ENCODE measurements at places on chromosomes 2 and 18. TPM values are rescaled to one million over a fixed set of nuclear protein-coding genes. Genes with fewer than 3 reads are reported as not detected.
A peak's percentile ranks its signal among the peaks of the same experiment; 100 is the strongest.

The CWC22 gene
- 33.9 TPM for polyA plus RNA-seq

The ABCB11 gene
- 0.07 TPM for polyA plus RNA-seq

DNA sequence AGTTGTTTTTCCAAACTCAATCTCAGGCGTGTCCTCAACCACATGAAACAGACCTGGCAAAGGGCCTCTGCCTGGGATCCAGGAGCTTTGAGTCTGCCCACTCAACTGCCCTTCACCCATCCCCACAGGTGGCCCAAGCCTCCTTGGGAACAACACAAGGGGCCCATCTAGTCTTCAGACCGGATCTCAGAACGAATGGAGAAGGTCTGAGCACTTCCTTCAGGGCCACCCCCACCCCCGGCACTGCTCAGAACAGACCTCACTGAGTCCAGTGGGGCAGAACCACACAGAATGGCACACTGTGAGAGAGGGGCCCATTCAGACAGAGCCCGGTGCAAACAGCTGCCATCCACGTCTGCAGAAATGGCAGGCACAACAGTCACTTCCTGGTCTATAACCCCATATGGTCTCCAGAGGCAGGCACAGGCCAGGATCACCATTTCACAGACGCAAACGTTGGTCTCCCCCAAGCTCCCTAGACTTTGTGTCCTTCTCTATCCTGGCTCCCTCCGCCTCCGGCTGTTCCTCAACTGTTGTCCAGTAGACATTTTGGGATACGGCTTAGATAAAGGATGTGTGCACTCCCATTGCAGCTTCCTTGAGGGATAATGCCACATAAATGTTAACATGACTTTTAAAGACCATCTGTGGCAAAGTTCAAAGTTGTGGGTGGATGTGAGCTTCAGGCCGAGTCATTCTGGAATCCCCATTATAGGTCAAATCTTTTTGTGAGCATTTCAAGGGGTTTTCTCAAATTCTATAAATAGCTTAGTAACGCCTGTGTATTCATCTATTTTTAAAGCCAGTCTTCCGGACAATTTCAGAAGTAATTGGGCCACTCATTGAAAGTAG lies 149.7 kb downstream of the SMAD7 start:
- no peak for DNase-seq

The IL1F10 gene
- polyA plus RNA-seq = not detected

DNA sequence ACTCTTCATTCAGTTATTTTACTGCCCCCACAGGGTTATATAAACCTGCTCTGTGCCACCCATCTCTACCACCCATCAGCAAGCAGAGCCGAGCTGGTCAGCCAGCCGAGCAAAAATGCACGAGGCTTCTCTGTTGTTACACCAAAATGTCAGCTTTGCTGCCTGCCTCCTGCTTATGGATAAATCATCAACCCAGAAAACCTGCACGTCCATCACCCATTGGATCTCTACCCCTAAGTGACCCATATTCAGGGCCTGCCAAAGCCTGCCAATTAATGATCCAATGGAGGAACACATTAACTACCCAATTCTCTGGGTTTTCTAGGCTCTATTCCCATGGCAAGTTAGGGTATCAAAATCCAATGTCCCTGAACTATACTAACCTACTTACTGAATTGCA lies 365.5 kb upstream of the ACVR2A start:
- no peak for DNase-seq

- DNase-seq = no peak
Measured at GRCh38 chr2:127398239-127398590, 10.4 kb upstream of the MAP3K2 start.

The ARHGAP28 gene
- polyA plus RNA-seq = 62.0 TPM

- no peak for DNase-seq
Measured at GRCh38 chr2:74148457-74149246, 940 bp upstream of the BOLA3 start.

- DNase-seq = no peak
Measured at GRCh38 chr2:209696836-209697711, 74.6 kb upstream of the UNC80 start.

The CDH19 gene
- polyA plus RNA-seq = 0.39 TPM

The G6PC2 gene
- polyA plus RNA-seq = not detected

The TRIP12 gene
- polyA plus RNA-seq = 181 TPM

DNA sequence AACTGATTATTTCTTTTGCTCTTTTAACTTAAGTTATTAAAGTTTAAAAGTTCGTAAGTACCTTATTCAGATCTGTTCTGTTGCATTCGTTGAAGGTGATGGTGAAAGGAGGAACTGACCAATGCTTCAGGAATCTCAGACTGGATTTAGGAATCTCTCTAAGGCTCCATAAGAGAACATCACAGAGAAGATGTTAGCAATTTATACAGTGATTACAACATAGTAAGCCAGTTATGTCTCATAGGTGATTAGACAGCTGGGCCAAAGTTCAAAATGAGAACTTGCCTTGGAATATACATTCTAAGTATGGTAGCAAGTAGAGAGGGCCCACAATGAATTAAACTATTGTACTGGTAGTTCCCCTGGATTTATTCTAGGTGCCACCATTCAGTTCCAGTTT lies 3.2 kb downstream of the MARS2 start:
- no peak for DNase-seq

The DSG4 gene
- polyA plus RNA-seq = not detected

GRCh38 chr2:167814881-167815718 lies 432.3 kb downstream of the STK39 start:
- no peak for DNase-seq

The DPP4 gene
- polyA plus RNA-seq = 130 TPM

The SIX3 gene
- not detected for polyA plus RNA-seq

The RPL37A gene
- polyA plus RNA-seq = 2,178 TPM

- no peak for DNase-seq
Measured at GRCh38 chr18:26056291-26056690, 34.1 kb downstream of the SS18 start.

- DNase-seq = no peak
Measured at GRCh38 chr2:9273486-9274130, 67.0 kb downstream of the ASAP2 start.

DNA sequence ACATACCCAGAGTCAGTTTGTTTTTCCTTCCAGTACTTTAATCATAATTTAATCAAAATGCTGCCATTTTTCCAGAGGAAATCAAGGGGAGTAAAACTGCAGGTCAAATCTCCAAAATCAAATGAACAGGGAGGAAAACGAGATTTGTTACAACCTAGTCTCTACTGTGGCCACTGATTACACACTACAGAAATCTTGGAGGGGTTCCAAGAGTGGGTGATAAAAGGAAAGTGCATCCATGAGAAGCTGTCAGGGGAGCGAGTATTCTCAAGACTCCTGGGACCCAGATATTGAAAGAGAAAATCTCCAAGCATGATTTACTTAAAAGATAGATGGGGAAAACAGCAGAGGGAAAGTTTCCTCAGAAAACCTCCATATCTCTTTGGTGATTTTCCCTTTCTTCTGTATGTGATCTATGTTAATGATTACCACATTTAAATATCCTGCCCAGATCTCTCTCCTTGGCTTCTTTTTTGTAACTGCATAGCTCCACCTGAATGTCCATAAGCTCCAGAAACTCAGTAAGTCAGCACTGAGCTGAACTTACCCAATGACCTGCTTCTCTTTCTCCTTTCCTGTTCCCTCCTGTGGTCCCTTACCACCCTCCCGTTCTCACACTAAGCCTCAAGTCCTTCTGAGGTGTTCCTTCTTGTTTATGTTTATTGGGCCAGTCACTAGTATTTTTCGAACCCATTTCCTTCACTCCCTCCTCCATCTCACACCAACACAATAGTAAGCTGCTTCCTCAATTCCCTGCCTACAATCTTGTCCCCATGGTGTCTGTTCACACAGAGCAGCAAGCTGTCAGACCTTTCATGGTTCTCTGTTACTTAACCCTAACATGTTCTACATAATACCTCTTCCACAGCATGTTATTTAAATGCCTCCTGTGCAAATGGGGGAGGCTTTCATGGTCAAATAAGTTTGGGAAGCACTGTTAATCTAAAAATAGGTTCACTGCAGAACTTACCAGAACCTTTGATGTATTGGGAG lies 73.9 kb upstream of the TWSG1 start:
- DNase-seq = no peak

The VWA3B gene
- 0.37 TPM for polyA plus RNA-seq

DNA sequence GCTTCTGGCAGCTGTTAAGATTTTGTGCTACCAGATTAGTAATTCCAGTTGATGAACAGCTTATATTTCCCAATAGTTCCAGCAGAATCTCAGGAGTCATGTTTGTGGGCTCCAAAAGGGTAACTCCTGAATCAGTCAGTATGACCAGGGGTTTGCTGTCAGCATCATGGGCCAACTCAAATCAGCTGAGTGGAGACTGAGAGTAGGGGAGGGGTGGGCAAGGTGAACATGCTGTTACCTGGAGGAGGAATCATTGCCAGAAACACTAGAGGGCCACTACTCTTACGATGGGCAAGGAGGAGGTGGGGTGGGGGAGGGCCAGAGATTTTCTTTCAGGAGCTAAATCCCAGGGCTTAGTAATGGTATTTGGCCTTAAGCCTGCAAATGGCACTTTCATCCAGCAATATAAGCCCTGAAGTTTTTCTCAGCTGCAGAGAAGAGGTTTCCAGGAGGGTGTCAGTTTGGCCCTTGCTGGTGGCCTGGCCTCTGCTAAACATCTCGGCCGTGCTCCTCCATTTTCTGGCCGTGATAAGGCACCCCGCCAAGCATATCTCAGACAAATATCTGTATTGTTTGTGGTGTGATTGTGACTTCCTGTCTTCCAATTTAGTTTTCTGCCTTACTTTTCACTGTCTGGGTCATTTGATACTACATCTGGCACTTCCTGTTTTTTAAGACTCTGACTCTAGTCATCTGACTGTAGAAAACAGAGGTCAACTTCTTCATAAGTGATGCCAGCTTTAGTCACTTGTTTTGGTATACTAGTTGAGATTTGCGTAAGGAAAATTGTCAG lies 120.5 kb upstream of the CXCR4 start:
- no peak for DNase-seq

GRCh38 chr2:59900728-59901452 lies 652.6 kb downstream of the BCL11A start:
- no peak for DNase-seq

The VAMP5 gene
- 37.1 TPM for polyA plus RNA-seq

The SP3 gene
- 127 TPM for polyA plus RNA-seq

The GREB1L gene
- 2.9 TPM for polyA plus RNA-seq

The DYSF gene
- 18.1 TPM for polyA plus RNA-seq

DNA sequence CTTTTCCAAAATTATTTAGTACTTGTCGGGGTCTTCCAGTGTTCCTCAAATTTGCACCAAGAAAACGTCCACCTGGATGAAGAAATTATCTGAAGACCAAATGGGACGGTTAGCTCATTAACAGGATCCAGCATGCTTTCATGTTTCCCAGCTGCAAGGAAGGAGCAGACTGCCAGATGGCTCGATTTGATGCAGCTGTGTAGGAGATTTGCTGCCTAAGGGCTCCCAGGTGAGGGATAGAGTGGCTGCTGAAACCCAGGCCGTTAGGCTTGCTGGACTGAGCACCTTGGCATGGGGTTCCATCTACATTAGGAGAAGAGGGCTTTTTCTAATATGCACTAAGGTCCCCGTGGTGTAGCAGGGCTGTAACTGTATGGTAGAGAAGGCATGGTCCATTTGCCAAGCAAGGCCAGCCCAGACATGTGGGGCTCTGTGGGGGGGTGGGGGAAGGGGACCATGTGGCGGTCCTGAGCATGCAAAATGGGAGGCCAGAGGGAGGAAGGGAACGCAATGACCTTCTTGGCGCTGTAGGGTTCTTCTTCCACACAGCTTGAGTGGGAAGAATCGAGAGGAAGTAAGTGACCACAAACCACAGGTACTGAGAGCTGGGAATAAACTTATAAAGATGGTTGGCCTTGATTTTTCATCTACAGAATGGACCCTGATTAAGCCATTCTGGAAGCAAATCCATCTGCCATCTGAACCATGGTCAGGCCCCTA lies 144.0 kb downstream of the TMEM163 start:
- DNase-seq = no peak

The EHD3 gene
- 30.2 TPM for polyA plus RNA-seq

The CABYR gene
- polyA plus RNA-seq = 5.8 TPM

- DNase-seq = peak; percentile 84
Measured at GRCh38 chr2:217650716-217651360, 352.0 kb downstream of the TNS1 start.

The HRH4 gene
- 0.22 TPM for polyA plus RNA-seq

The C2orf66 gene
- 1.2 TPM for polyA plus RNA-seq

GRCh38 chr18:8423051-8423557 lies 186.1 kb upstream of the RAB12 start:
- no peak for DNase-seq

The NABP1 gene
- polyA plus RNA-seq = 25.6 TPM

- no peak for DNase-seq
Measured at GRCh38 chr2:66437109-66437690, 2.3 kb downstream of the MEIS1 start.

DNA sequence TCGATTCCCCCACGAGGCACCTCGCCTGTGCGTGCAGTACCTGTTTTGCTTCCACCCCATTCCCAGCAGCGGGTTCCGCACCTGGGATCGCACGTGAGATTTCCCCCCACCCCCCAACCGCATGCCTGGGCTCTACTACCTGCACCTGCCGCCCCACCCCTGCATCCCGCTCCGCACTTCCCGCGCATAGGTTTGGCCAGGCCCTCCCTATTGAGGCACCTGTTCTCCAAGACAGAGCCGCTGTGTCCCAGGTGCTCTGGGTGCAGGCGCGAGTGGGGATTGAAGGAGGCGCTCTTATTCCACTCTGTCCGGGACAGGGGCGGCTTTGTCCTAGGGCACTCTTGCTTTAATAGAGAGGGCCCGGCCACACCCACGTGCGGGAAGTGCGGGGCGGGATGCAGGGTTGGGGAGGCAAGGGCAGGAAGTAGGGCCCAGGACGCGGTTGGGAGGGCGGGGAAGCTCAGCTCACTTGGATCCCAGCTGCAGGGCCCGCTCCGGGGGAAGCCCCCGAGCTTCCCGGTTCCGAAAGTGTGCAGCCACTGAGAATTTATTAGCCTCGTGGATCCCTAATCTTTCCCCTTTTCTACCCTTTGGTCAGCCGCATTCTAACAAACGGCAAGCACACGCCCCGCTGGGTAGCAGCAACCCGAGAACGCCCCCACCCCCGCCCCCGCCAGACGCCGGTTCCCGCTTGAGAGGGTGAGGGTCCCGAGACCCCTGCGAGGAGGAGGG lies 670 bp upstream of the MOCOS start:
- peak; percentile 6 for DNase-seq

- DNase-seq = no peak
Measured at GRCh38 chr2:56185582-56186046, 1.8 kb downstream of the CCDC85A start.

- no peak for DNase-seq
Measured at GRCh38 chr2:99156891-99157290, 2.1 kb downstream of the LIPT1 start.

DNA sequence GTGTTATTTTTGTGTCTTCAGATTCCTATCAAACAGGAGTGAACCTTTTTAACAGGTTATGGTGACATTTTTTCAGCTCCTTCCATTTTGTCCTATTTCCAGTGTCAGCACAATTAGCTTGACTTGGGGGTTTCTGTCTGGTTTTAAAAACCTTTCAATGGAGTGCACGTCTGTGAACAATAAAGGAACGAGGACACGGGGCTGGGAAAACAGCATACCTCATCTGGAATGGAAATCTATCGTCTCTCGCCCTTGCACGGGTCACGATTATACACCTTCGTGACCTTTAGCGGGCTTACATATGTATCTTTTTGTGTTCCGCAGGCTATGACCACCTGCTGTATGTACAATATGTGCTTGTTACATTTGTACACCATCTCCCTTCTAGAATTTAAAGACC lies 2.3 kb upstream of the ZNF532 start:
- DNase-seq = no peak

The NTSR2 gene
- polyA plus RNA-seq = not detected

GRCh38 chr2:240157147-240157470 lies 16.7 kb upstream of the OTOS start:
- no peak for DNase-seq

The DYTN gene
- polyA plus RNA-seq = 0.16 TPM

Data from left renal cortex interstitium (tissue), 4 donors.